ENCODE measurements at places on chromosomes 4 and X.

DNA sequence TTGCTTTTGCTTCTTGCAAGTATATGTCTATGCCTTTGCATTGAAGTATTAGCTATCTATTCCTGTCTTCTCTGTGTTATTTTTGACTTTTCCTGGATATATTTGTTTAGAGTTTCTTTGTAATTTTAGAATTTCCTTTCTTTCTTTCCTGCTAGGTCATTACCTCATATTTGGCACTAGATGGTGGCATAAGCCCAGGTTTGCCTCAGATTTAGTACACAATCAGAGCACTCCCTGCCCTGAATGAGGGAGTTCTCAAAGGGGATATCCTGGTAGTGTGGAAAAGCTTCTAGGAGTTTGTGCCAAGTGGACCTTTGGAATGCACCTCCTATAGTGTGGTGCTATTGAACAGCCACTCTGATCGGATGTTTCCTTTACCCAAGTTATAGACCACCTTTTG, 181.6 kb downstream of the UGT8 start:
- DNase-seq, result peak; percentile 80

DNA sequence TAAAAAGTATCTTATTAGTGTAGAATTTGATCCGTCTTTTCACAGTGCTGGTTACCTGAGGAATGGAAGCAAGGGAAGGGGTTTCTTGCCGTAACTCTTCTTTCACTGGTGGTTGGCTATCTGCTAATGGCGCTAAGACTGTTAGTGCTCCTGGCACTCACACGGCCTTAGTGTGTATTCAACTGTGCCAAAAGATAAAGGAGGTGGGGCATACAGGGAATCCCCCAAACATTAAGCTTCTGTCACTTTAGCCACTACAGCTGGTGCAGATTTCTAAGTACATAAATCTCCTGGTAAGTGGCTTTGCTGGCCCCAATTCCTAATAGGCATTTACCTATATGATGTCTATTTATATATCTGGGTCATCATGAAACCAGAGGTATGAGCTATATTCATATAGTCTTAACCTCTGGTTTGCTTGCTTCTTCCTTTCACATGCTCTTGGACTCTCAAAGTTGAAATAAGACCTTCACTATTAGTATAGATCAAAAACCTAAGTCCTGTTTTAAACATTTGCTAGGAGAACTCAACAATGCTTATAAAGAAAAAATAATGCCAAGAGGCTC, 95.1 kb downstream of the TSPAN7 start:
- no peak for DNase-seq

DNA sequence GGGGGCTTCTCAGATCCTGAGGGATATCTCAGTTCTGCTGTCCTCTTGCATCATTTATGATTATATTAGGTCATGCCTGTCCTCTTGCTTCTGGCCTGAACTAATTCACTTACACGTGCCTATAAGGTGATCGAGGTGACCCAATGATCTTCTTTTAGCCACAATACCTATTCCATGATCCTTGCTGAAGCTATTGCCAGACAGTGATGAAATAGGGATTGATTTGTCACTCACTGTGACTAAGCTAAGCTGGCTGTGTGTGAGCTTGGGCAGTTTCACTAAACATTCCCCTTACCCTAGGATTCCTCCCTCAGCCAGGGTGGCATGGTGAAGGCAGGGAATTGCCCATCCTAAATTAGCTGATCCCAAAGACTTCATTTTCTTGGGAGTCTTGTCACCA, 19.0 kb downstream of the HADH start:
- DNase-seq, result no peak

DNA sequence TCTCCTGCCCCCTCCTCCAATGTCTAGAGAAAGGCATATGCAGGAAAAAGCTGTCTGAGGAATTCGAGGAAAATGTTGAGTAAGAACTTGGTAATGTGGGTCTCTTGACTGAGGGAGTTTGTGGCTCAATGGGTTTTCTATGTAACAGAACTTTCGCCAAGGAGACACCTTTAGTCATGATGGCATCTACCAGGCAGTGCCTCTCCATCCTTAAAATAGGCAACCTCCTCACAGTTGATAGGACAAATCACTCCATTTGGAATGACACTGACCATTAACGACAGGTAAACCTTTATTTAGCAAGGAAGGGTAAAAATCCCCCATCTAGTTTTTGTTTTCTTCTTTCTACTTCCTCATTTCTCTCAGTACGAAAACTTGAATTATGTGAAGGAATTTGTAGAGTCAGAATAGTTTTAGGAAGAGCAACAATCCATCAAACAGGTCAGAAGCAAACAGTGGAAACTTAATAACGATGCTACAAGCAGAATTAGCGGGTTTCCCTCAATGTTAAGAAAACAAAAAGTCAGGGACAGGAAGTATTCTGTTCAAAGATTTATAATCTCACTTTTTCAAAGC, 2.7 kb downstream of the GSX2 start:
- DNase-seq, result peak; percentile 37

- no peak for DNase-seq
Observed at GRCh38 chr4:84673475-84674240, 90.7 kb downstream of the CDS1 start.

DNA sequence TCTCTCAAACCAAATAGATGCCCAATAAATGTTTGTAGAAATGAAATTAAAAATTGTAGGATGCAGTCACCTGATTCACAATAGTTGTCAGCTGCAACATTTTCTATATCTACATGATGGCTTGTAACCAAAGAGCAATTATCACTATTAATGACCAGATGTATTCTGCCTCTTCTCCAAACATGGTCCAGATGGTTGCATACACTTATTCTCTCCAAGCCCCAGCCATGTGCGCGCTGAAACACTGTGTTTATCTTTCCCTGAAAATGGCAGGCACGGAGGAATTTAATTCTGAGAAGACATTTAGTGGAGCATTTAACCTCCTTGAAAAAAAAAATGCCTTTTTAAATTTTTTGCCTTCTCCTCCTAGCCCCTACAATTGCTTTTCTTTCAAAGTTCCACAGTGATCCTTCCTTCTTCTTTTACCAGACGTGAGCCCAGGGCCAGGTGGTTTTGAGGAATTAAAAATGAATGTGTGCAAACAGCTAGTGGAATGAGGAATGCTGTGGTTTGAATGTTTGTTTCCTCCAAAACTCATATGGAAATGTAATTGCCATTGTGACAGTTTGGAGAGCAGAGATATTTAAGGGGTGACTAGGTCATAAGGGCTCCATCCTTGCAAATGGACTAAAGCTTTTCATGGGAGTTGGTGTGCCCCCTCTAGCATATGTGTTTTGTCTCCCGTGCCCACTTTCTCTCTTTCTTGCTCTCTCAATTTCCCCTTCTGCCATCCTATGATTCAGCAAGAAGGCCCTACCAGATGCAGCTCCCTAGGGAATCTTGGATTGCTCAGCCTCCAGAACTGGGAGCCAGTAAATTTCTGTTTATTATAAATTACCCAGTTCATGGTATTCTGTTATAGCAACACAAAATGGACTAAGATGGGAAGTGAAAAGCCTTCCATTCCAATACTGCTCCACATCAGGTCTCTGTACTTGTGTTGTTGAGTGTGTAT, 136.0 kb downstream of the GABRB1 start:
- no peak for DNase-seq

- no peak for DNase-seq
Observed at GRCh38 chr4:66949419-66949818, 595.9 kb downstream of the CENPC start.

GRCh38 chr4:112007391-112007790, 137.9 kb upstream of the FAM241A start:
- DNase-seq, result no peak

GRCh38 chrX:56319165-56319564, 87.0 kb downstream of the KLF8 start:
- no peak for DNase-seq

DNA sequence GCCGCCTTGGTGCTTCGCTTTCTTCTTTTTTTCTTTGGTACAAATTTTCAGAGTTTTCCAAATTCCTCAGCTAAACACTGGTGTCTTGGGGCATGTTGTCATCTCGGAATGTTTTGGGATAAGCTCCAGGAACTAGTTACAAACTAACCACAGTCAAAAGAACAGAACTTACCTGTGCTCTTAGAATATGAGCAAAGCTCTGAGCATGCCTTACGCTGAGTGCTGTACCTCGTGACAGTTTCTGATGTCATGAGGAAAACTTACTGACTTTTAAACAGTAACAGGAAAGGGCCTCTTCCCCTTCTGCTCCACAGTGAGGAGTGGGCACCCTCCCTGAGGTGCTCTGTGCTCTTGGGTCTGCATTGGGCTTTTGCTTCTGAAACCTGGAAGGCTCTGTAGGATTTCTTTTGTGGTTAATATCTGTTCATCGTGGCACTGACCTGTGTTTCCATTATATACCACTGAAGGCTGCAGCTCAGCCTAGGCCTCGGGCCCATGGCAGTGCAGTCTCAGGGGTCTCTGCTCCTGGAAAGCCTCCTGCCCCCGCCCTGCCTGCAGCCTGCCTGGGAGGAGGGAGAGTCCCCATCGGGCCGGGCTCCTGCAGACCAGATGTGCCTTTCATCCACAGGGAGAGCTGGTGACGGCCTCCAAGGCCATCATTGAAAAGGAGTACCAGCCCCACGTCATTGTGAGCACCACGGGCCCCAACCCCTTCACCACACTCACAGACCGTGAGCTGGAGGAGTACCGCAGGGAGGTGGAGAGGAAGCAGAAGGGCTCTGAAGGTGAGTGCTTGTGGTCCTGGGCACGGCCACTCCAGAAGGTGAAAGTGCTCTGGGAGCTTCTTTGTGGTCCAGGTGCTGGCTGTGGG, 48.7 kb downstream of the NOP14 start:
- no peak for DNase-seq
